Activated CD4-positive, CD25-positive, alpha-beta regulatory T cell treated with anti-CD3 and anti-CD28 coated beads, Interleukin-2, amount 50 U/mL, for 72 hours (primary cell): ENCODE measurements at places on chromosomes 1 and 21.
A peak's percentile ranks its signal among the peaks of the same experiment; 100 is the strongest.

DNA sequence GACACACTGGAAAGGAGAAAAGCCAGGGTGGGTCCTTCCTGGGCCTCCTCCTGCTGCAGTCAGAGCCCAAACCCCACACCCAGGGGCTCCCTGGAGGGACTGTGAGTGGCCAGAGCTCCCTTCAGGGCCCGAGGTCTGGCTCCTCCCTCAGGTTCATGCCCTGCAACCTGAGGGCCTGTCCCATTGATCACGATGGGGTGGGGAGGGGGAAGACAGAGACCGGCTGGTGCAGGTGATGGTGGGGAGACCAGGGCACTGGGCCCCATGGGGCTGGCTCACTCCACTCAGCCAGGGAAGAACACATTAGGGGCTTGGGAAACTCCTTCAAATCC, 30.1 kb upstream of the NPPB start:
- DNase-seq = no peak

DNA sequence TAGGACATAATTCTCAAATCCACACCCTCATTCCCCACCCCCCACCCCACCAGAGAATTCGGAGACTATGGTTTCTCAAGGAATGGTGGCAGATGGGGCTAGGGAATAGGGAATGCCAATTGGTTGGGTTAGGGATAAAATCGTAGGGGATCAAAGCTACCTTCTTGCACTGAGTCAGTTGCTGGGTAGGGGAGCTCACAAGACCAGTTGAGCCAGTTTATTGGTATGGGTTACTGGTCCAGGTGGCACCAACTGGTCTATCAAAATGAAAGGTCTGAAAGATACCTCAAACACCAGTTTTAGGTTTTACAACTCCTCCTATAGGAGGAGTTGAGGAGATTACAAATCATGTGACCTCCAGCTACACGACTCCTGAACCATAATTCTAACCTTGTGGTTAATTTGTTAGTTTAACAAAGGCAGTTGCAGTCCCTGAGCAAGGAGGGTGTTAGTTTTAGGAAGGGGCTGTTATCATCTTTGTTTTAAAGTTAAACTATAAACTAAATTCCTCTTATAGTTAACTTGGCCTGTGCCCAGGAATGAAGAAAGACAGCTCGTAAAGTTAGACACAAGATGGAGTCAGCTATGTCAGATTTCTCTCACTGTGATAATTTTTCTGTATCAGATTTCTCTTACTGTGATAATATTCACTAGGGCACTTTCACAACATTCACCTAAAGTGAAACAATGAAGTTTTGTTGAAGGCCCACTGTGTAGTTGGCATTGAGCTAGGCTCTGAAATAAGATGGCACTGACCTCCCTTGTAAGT, 2.5 kb downstream of the SHISAL2A start:
- no peak for DNase-seq

DNA sequence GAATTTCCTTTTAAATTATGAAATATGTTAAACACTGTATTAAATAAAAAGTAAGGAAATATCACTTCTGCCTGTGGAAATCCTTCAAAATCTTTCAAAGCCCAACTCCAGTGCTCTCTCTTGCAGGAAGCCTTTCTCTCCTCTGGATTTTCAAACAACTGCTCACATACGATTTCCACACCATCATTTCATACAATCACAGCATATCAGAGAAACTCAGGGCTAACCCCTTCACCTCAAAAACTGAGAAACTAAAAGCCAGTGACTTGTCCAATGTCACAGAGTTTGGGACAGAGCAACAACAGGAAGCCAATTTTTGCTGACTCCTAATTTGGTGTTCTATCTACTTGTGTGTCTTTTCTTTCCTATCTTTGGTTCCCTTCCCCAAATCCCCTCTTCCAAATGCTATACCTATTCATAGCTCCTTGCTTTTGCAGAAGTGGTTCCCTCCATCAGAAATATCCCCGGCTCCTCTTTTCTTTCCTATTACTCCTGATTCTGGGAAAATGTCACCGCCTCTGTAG, 12.4 kb upstream of the TAL1 start:
- no peak for DNase-seq

GRCh38 chr1:221809091-221810029, 67.5 kb upstream of the DUSP10 start:
- no peak for DNase-seq

- DNase-seq = no peak
These were observed 100.6 kb upstream of the ARHGEF16 start for GRCh38 chr1:3353876-3354275.

DNA sequence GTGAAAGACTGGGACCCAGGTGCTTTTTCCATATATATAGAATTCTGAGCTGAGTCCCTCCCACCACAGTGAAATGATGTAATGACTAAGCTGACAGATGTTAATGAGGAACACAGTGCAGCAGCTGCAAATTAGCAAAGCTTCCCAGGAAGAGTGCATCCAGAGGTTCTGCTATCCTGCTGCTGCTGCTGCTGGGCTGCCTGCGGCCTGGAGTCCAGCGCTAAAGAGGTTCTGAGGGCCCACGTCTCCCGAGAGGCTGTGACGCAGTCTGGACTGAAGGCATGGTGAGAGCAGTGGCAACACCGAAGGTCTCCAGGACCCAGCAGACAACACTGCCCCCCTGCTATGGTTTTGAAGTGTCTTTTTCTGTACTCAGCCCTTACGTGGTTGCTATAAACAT, 63.9 kb downstream of the URB2 start:
- DNase-seq = no peak

DNA sequence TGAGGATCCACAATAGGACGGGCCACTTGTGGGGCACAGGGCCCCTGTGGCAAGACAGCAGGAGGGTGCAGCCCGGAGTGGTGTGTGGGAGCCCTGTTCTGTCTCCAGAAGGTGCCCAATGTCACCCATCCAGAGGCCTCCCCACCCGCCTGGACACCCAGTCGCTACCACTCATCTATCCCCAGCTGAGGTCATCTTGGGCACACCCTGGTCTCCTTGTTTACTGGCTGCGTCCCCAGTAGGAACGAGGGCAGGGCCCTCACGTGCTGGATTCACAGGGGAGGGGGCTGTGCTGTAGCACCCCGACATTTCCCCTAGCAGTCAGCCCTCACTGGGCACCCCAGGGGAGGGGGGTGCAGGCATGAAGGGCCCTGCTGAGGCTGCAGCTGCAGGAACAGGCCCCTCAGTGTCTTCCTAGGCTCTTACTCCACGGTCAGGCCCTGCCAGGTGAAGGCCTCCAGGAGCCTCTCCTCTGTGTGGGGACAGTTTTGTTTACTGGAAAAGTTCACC, 2.3 kb upstream of the TNNT2 start:
- DNase-seq = no peak

- no peak for DNase-seq
These were observed 509.7 kb downstream of the AJAP1 start for GRCh38 chr1:5164158-5164557.

DNA sequence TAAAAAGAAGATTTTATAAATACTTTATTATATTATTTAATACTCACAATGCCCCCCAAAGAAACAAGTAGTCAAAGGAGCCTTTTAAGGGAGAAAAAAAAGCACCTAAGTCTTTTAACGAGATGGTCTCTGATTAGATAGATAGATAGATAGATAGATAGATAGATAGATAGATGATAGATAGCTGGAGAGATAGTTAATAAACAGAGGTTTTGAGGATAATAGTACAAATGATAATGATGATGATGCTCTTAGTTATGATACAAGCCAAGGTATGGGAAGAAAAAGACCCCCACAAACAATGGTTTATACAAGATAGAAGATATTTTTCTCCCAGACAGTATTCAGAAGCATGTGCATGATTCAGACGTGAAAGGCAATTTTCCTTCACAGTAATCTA, 14.6 kb upstream of the EDEM3 start:
- DNase-seq = no peak

DNA sequence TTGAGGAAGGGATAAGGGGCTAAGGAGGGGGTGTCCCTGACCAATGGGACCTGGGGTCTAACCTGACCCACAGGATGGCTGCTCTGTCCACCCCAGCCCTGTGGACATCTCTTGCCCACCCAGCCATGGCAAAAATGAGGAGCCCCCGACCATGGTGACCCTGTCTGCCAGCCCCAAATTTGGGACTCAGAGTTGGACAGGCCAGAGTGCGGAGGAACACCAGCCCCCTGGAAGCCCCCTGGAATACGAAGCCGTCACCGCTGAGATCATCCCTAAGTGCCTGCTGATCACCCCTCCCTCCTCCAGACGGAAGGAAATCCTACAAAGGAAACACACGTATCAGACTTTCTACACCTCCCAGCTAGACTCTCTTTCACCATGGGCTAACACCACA, 119.3 kb downstream of the SIK1 start:
- no peak for DNase-seq

DNA sequence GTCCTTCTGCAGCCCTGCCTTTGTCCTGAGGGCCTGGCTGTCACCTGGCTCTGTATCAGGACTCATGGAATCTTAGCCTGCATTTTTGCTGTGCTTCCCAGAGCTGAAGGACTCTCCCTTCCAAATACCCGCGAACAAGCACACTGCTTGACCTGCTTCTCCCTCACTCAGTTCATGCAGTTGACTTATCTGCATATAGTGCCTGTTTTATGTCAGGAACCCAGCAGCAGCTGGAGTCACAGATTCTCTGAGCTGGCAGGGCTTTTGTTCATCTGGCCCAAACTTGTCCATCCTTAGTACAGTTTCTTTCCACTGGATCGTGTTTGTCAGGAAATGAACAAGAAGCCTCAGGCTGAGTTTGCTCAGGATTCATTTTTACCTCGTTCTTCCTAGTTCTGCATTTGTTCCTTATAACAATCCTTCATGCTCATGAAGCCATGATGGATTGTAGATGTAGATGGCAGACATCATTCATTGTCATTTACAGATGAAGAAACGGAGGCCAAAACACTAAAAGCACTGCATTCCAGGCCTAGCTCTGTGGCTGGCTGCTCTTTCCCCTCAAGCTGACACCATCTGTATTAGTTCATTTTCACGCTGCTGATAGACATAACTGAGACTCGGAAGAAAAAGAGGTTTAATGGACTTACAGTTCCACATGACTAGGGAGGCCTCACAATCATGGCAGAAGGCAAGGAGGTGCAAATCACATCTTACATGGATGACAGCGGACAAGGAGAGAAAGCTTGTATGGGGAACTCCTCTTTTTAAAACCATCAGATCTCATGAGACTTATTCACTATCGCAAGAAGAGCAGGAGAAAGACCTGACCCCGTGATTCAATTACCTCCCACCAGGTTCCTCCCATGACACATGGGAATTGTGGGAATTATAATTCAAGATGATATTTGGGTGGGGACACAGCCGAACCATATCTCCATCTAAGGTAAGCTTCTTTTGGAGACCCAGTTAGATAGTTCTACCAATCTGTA, 150.9 kb downstream of the HIVEP3 start:
- DNase-seq = no peak

GRCh38 chr1:150001415-150001814, 9.1 kb downstream of the OTUD7B start:
- DNase-seq = no peak

DNA sequence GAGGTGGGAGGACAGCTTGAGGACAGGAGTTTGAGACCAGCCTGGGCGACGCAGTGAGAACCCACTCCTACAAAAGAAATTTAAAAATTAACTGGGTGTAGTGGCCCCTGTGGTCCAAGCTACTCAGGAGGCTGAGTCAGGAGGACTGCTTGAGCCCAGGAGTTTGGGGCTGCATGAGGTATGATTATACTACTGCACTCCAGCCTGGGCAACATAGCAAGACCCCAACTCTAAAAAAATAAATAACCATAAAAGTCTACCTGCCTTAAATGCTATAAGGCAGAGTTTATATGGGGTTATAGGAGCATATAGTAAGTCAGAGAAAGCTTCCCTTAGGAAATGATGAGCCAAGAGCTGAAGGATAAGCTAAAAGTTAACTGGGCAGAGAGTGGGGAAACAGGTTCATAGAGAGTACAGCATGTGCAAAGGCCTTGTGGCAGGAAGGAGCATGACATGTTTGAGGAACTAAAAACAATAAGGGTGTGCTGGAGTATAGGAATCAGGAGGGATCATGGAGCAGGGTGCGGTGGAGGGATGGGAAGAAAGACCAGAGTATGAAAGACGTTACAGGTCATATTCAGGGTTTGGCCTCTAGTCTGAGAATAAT, 68.3 kb downstream of the ADSS2 start:
- DNase-seq = no peak

GRCh38 chr1:37998913-37999429, 6.3 kb downstream of the FHL3 start:
- DNase-seq = no peak

- no peak for DNase-seq
These were observed 128.5 kb upstream of the ERRFI1 start for GRCh38 chr1:8154621-8155052.

- DNase-seq = no peak
These were observed 605.3 kb upstream of the B3GALT2 start for GRCh38 chr1:193791746-193792145.

- DNase-seq = no peak
These were observed 248.9 kb downstream of the PLPP3 start for GRCh38 chr1:56330391-56331026.

DNA sequence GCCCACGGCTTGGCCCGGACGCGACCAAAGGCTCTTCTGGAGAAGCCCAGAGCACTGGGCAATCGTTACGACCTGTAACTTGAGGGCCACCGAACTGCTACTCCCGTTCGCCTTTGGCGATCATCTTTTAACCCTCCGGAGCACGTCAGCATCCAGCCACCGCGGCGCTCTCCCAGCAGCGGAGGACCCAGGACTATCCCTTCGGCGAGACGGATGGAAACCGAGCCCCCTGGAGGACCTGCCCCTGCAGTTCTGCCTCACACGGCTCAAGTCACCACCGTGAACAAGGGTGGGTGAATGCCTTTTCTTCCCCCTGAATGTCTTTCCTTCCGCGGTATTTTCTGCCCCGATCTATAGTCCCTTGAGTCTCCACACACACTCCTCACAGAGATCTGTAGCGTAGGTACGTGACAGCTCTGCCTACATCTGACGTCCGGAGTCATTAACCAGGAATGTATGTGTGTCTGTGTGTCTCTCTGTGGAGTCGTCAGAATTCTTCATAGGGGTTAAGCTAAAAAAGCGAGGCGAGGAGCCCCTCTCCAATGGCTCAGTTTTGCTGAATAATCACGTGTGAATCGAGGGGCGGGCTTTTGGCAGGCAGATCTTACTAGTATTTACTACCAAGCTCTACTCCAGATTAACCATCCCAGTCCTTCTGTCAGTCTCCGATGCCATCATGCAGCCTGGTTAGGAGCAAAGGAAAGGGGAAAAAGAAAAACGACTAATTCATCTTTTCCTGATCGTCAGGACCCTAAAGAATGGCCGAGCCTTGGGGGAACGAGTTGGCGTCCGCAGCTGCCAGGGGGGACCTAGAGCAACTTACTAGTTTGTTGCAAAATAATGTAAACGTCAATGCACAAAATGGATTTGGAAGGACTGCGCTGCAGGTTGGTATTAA, at the start of gene CDKN2C:
TSS of gene CDKN2C (plus strand) at position 635 of the 898 bp plus-strand sequence. CDS start at position 759, 124 bp downstream.
- peak; percentile 50 for DNase-seq

DNA sequence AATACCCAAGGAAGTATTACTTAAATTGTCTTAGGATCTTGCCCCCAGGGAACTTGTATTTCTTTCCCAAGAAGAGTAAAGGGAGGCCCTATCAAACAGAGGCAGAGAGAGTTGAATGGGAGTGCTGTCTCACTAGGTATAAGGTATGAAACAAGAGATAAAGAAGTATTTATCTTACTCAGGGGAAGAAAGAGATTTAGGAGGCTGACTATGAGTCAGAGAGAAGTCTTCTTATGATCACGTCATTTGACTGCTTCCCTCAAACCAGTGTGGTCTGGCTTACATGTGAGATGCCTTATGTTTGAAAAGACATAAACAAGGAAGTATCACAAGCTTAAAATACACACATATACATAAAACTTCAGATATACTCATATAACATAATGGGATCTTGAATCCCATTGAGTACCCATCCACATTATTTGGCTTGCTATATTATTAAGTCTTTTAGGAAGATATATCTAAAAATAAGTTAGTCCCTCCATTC, 29.6 kb downstream of the DUSP10 start:
- DNase-seq = no peak
